ENCODE measurements at places on chromosomes 7 and 10. TPM values are rescaled to one million over a fixed set of nuclear protein-coding genes. Genes with fewer than 3 reads are reported as not detected.

DNA sequence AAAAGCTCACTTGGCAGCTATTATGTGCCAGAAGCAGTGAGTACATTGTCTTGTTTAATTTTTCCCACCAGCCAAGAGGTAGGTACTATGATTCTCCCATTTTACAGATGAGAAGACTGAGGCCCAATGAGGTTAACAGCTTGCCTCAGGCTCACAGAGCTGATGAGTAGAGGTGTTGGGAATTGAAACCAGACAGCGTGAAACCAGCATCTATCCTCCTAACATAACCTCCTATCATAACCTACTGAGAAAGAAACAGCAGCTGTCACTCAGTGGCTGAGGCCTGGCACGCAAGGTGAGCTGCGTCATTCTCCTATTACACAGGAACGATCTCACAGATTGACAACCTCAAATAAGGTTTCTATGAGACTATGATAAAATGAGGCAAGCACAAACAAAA, 6.2 kb downstream of the PYROXD2 start:
- DNase-seq: no peak

DNA sequence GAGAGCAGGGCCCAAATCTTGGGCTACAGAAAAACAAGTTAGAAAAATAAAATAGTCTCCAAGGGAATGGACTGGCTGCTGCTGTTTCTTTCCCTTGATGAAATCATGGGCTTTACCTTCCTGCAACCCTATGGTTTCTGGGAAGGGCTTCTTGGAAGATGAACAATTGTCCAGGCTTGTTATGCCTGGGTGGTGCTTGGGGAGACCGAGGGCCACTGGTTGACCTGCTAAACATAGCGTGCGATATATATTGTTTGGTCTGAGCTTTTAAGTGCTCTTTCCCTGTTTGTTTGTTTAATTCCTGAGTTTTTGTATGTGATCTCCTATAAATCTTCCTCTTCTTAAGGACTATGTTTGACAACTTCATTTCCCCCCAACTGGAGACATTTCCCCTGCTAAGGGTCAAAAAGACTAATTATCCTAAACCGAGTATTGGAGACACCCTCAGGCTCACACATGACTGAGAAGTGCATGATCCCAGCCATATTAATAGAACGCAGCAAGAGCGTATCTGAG, 37.9 kb downstream of the SLC25A28 start:
- DNase-seq: no peak

The BTBD16 gene
- total RNA-seq: not detected

DNA sequence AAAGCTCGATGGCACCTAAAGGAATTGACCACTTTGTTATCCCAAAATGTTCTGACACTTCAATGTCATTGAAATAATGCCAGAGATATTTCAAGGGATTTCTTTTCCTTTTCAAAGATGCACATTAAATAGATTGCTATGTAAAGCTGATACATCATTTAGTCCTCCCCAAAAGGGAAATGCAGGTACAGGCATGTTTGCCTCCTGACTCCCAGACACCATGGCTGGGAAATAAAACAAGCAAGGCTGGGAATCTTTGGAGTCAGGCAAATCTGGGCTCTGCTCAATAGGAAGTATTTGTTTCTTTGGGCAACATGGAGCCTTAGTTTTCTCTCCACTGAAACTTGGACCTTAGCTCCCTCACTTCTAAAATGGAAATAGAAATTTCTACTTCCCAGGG, 230.8 kb upstream of the LRRTM3 start:
- no peak for DNase-seq

The PLPP4 gene
- total RNA-seq: not detected
